ENCODE measurements at places on chromosomes 6 and 20.

GRCh38 chr6:163260911-163261310 lies 153.6 kb upstream of the QKI start:
- no peak for DNase-seq

- DNase-seq, result no peak
Measured at GRCh38 chr6:108001696-108002231, 43.8 kb upstream of the SEC63 start.

- no peak for DNase-seq
Measured at GRCh38 chr6:27825025-27825793, 87.0 kb downstream of the OR2B2 start.

DNA sequence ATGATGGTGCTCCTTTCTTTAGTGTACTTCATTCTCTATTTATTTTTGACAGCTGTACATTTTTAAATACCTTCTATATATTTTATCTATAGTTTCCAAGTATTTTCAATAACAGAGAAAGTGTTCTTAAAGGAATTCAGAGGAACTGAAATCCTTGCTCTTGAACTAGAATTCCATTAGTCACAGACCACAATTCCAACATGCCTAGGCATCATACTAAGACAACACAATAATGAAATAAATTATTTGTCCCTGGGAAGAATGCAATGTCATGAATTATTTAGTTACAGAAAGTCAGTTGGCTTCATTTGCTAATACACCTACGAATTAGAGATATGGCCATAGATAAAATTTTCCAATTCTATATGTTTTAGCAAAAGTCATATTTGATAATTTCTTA lies 671.2 kb downstream of the EPHA7 start:
- no peak for DNase-seq

DNA sequence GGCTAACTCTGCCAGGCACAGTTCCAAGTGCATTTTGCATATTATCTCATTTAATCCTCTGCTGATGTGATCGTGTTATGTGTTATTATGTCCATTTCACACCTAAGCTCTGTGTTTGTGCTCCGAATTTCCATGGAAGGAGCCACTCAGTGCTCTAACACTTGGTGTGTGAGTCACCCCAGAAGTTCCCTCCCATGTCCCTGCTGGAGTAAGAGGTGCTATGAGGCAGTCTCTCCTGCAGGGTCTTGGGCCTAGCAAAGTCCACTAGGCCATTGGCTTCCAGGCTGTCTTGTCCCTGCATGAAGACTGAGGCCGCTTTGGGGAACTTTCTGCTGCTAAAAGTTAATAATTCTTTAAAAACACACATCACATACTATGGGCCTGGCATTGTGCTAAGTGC lies 405.9 kb upstream of the SULF2 start:
- no peak for DNase-seq

- DNase-seq, result no peak
Measured at GRCh38 chr20:4813076-4813862, 91.6 kb downstream of the PRND start.

- no peak for DNase-seq
Measured at GRCh38 chr20:46118481-46119020, 437 bp downstream of the CD40 start.

GRCh38 chr6:79071547-79071946 lies 6.5 kb downstream of the PHIP start:
- DNase-seq, result no peak

GRCh38 chr6:95017922-95018321 lies 559.4 kb upstream of the MANEA start:
- DNase-seq, result no peak

GRCh38 chr6:28789553-28790083 lies 134.2 kb downstream of the TRIM27 start:
- DNase-seq, result peak; percentile 51

DNA sequence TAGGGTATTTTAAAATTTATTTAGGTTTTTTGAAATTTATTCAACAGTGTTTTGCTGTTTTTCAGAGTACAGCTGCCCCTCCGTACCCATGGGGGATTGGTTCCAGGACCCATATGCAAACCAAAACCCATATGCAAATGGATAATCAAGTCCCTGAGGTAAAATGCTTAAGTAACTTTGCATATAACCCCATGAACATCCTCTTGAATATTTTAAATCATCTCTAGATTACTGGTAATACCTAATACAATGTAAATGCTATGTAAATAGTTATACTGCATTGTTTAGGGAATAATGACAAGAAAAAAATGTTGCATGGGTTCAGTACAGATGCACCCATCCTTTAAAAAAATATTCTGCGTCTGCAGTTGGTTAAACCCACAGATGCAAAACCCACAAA lies 547.9 kb upstream of the CDH4 start:
- DNase-seq, result no peak

GRCh38 chr20:61776491-61777075 lies 289.1 kb downstream of the TAF4 start:
- no peak for DNase-seq

- DNase-seq, result no peak
Measured at GRCh38 chr20:39897781-39898466, 791.1 kb downstream of the MAFB start.

GRCh38 chr6:6916598-6916997 lies 191.2 kb upstream of the RREB1 start:
- no peak for DNase-seq

DNA sequence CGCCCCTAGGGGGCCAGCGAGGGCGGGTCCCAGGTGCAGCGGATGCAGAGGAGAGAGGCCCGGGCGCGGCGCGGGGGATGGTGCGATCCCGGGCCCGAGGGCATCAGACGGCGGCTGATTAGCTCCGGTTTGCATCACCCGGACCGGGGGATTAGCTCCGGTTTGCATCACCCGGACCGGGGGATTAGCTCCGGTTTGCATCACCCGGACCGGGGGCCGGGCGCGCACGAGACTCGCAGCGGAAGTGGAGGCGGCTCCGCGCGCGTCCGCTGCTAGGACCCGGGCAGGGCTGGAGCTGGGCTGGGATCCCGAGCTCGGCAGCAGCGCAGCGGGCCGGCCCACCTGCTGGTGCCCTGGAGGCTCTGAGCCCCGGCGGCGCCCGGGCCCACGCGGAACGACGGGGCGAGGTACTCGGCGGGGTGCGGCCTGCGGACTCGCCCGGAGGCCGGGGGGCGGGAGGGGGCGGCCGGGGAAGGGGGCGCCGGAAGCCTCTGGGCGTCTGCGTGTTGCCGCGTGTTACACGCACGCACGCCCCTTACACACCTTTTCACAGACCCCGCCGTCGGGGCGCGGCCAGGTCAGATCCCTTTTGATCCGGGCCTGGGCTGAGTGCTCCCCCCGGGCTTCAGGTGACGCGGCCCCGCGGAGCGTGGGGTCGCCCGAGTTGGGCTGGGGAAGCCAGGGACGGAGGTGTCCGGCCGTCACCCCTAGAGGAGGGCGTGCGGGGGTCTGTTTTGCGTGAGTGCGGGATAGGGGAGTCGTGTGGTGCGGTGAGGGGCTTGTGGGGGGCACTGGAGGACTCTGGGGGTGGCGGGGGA lies 412 bp downstream of the TRIB3 start:
- DNase-seq, result peak; percentile 49

DNA sequence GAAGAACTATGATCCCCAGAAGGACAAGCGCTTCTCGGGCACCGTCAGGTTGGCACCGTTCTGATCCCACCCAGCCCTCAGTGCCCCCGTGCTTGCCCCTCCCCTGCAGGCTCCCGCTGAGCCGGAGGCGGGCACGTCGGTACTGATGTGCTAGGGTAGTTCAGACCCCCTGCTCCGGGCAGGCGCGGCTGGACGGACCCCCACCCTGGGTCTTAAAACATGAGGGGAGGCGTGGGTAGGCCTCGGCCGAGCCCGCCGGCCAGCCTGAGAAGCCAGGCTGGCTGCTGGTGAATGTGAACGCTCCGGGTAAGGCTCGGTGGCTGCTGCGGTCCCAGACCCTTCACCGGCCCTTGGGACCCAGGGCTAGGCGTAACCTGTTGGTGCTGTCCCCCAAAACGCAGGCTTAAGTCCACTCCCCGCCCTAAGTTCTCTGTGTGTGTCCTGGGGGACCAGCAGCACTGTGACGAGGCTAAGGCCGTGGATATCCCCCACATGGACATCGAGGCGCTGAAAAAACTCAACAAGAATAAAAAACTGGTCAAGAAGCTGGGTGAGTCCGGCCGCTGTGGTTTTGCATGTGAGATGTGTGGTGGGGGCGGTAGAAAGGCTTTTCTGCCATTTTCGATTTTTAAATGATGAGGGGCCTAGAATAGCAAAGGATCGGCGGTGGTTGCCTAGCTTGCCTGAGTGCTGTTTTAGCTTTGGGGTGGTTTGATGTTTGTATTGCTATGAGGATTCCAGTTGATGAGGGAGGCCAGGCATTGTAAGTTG lies 964 bp downstream of the RPL10A start:
- DNase-seq, result no peak

- no peak for DNase-seq
Measured at GRCh38 chr20:54598352-54598751, 123.0 kb downstream of the DOK5 start.

GRCh38 chr6:99099243-99099642 lies 151.5 kb upstream of the FBXL4 start:
- DNase-seq, result no peak

- DNase-seq, result no peak
Measured at GRCh38 chr20:822651-823573, 10.6 kb upstream of the FAM110A start.

- DNase-seq, result no peak
Measured at GRCh38 chr6:83176246-83176645, 16.8 kb downstream of the PGM3 start.

DNA sequence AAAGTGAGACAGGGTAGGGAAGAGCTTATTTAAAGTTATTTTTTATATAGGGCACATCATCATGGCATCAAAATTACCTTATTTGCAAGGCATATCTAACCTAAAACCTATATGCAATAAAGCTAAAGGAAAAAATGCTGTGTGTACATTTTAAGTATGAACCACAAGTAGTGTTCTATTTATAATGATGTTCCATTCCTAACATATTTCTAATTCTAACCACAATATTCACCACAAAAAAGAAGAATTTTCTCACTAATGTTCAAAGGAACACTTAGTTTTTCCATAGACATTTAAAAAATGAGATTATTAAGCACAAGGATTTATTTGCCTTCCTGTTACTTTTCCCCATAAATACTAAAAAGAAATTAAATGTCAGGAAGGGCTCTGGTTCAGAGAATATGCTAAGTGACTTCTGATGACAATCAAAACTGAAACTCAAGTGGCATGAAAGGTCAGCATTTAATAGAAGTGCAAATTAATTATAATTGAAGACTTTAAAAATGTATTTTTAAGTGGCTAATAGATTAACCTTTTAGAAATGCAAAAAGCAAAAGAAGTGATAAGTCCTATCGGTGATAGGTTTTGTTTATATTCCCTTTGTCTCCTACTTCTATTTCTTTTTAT lies 25.1 kb downstream of the GPR63 start:
- DNase-seq, result no peak

DNA sequence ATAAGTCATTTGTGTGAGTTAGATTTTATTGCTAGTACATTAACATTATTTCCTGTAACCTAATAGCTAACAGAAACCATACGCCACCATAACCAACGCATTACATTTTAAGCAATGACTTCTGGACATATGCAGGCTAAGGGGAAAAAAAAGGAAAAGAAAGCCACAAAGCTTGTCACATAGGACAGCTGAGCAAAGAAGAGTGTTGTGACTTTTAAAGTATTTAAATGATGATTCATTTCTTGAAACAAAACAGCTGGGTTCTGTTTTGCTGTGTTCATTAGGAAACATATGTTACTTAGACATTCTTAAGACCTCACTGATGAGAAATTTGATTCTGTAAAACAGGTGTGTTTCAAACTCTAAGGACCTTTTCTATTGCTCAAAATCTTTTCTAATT lies 171.4 kb downstream of the COL9A1 start:
- no peak for DNase-seq

GRCh38 chr20:33407251-33407650 lies 5.9 kb upstream of the CDK5RAP1 start:
- DNase-seq, result no peak

DNA sequence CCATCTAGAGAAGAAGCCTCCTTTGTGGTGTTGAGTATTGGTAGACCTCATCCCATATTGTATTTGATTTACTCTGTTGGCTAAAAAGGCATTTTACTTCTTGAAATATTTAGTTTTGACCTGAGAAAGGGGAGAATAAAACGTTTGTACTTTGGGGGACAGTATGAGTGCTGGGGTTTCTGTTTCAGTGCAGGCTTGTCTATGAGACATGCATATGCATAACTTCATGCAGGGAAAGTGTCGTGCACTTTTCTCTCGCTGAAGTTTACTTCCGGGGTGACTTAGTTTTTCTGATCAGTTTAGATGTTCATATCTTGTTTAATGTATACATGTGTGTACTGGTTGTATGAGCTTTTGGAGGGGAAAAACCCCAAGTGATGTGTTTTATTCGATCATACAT lies 59.5 kb downstream of the UTRN start:
- DNase-seq, result no peak

DNA sequence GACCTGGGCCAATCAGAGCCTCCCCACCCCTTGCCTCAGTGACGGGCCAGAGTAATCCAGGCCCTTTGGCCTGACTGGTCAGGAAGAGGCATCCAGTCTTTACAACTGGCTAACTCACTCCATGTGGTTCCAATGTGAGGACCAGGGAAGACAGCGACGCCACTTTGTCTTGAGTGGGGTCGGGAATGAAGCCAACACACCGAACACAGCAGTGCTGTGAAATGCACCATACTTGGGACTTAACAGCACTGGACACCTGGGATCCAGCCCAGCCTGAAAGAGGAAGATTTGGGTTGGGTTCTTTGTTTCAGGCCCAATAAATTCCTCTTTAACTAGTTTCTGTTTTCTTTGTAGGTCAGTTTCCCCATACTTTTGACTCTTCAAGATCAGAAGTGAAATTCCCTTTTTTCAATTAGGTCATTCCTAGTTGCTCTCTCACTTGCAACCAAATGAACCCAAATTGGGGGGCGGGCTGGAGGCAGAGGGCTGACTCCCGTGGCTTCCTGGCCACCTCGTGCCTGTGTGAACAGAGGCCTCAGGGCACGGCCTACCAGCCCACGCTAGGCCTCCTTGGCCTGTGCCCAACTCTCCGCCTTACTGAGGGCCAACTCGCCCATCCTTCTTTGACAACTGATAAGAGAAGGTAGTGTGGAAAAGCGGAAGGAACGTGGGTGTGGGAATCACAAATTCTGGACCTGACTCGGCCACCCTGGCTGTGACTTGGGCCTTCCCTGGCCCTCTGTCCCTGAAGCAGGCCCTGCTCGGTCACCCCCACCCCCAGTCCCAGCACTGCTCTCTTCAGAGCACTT lies 17.1 kb downstream of the SULF2 start:
- DNase-seq, result no peak

DNA sequence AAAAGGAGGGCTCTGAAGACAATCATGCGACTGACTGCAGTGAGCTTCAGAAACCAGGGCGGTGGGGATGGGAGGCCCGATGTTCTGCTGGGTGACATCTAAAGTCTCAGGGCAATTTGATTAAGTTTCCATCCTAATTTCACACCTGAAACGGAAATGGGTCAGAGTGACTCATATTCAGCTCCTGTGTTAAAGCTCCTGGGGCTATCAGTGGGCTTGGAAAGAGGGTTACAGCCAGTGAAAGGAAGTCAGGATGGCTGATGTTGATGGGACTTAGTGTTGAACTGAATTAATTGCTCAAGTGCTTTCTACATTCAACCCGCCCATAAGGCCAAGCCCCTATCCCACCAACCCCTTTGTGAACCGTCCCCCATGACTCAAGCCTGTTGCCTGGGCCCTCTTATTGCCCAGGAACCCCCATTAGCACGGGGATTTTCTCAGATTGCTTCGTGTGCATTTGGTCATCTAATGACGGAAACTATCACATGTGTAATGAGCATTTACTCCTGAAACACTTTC lies 47.1 kb upstream of the TBC1D7 start:
- peak; percentile 19 for DNase-seq

GRCh38 chr6:137349856-137350830 lies 131.0 kb upstream of the IFNGR1 start:
- no peak for DNase-seq

All from stimulated activated CD4-positive, alpha-beta T cell treated with anti-CD3 and anti-CD28 coated beads, Interleukin-12 subunit alpha, Interleukin-12 subunit beta, amount 100 ng/mL, for 24 hours (primary cell).